T1000 (cell line): ENCODE measurements at places on chromosomes 11 and 22.

DNA sequence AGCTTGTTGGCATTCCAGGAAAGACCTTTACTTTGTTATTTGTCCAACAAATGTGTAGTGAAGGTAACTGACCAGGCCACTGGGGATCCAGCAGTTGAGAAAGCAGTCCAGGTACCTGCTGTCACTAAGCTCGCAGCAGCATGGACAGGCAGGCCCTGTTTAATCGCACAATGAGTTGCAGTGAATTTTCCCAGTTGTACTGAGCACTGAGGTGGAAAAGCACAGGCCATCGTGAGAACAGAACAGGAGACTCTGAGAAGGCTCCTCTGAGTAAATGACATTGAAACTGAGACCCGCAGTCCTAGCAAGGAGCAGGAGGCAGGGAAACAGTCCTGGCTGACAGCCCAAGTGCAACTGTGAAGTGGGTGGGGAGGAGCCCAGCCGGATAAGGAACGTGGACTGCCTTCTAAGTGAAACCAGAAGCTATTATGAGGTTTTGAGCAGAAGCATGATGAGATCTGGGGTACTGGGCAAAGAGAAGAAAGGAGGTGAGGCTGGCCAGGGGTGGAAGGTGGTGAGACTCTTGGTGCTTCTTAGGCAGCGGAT lies 39.8 kb upstream of the CDON start:
- no peak for DNase-seq

- no peak for DNase-seq
Observed at GRCh38 chr11:118438314-118438931, 2.1 kb downstream of the KMT2A start.

- DNase-seq: no peak
Observed at GRCh38 chr11:4482445-4482844, at the start of gene OR52K1. Gene OR52K1, plus strand, starts transcription at chr11:4482646. Its CDS starts 6,255 bp downstream, at chr11:4488901.

- no peak for DNase-seq
Observed at GRCh38 chr11:127639916-127640315, 639.3 kb upstream of the KIRREL3 start.

DNA sequence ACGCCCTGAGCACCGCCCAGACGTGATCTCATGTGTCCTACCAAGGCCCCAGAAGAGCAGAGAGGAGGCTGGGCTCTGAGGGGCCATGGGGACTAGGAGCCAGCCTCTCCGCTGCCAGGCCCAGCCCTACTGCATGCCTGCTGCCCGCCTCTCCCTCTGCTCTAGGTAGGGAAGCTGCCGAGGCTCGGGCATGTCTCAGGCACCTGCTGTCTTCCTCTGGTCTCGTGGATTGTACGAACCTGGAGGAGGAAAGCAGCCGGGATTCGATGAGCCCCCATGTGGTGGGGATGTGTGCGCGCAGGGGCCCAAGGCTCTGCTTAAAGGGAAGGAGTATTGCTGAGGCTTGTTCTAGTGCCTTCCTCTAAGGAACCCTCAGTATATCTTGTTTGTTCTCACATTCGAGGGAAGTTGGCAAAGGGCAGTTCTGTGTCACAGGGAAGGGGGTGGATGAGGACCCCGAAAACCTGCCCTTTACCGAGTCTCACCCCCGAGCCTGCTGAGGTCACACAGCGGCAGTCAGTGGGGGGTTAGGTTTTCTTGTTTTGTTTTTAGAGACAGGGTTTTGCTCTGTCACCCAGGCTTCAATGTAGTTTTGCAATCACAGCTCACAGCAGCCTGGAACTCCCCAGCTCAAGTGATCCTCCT lies 21.2 kb downstream of the DAGLA start:
- DNase-seq: no peak

- peak; percentile 66 for DNase-seq
Observed at GRCh38 chr11:88555018-88555828, 217.7 kb upstream of the CTSC start.

GRCh38 chr11:35147235-35147634 lies 8.3 kb downstream of the CD44 start:
- no peak for DNase-seq

- DNase-seq: no peak
Observed at GRCh38 chr11:5737670-5738392, 1.6 kb downstream of the OR56B1 start.

DNA sequence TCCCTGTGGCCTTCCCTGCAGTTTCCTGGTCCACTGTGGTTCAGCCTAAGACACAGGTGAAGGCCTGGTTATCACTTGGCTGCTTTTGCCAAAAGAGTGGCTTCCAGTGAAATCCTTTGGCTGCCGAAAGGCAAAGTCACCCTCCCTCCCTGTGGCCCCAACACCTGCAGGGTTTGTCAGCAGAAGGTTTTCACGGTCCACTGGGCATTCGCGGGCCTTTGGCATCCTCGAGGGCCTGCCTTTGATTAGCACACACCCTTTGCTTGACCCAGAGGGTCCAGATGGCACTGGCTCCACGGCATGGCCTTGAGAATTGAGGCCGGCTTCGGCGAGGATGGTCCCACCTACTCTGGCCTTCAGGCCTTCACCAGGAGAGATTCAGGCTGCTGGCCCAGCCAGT lies 35.3 kb downstream of the RTN4R start:
- DNase-seq: no peak

GRCh38 chr11:21988477-21988876 lies 204.4 kb upstream of the ANO5 start:
- DNase-seq: no peak

GRCh38 chr22:41608386-41608785 lies 12.5 kb downstream of the DESI1 start:
- no peak for DNase-seq

- DNase-seq: no peak
Observed at GRCh38 chr22:20003304-20003703, 13.3 kb downstream of the ARVCF start.

DNA sequence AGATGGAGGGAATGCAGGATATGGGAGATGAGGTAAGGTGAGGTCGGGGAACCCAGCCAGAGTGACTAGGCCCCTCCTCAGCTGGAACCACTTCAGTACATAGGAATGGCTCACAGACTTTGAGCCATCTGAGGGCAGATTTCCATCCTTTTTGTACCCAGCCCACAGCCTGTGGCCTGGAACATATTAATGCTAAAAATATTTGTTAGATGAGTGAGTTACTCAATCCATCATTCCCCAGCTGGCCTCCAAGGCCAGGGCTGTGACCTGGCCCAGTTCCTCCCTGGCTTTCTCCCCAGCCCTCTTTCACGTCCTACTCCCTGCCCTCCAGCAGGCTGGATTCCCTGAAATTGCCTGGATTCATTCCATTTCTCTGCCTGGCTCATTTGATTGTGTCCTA lies 57.2 kb upstream of the PRDM11 start:
- no peak for DNase-seq

DNA sequence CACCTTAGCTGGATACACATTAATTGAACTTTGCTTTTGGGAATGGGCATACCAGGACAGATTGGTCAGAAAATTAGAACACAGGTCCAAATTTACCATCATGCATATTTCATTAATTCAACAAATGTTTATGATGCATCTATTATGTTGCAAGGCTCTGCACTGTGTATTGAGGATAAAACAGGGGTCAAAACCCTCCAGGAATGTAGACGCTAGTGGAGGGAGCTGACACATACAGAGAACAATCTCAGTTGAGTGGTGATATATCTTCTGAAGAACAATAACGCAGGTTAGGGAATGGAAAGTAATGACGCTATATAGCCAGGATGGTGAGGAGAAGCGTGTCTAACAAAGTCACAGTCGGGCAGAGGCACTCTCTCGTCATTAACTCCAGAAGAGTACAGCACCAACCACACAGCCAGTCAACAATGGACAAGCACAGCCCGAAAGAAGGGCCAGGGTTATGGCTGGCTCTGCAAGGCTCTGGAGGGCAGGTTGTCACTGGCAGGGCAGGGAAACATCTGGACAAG lies 3.8 kb downstream of the FLI1 start:
- no peak for DNase-seq

DNA sequence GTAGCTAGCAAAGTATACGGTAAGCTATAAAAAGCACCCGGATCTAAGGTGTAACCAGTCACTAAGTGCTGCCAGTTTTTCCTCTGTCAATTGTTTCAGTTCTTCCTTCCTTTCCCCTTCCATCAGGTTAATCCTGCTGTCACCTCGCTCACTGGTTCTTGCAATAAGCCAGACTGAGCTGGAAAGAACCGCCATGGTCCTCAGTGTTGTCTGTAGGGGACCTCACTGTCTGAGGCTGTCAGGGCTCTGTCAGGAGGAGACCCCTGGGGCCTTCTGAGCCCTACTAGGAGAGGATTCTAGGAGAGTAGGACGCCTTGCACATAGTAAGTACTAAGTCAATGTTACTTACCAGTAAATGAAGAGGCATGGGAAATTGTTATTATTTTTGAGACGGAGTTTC lies 1.4 kb upstream of the TBC1D22A start:
- DNase-seq: no peak

DNA sequence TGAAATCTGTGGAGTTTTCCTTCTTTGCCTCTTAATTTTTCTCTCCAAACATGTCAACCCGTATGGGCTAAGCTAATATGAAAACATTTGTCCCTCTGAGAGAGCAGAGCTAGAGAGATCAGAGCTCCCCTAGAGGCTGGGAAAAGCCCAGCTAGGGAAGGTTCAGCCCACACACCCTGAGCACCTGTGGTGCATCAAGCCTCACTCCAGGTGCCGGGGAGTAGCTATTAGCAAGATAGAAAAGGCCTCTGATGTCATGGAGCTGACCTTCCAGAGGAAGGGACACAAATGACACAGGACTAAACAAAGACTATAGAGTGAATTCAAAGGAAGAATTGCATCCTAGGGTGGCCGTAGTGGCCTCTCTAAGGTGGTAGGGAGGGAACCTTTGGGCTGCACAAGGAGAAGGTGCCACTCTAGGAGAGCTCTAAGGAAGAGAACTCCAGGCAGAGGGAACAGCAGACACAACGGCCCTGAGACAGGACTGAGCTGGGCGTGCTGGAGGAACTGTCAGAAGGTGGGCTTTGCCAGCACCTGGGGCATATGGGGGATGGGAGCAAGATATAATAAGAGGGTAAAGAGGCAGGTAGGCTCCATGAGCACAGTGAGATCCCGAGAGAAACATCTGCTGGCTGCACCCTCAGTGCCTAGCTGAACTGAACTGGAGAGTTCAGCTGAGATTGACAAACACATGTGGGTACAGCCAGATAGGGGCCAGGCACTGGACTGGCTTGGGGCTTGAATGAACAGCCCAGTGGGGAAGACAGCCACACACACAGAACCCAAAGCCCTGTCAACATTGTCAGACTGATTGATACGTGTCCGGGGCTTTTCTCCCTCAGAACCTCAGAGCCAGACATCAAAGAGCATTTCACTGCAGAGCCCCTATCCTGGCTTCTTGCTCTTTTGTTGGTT lies 65.5 kb upstream of the DRD2 start:
- DNase-seq: no peak

- DNase-seq: no peak
Observed at GRCh38 chr11:85307366-85307765, 319.8 kb downstream of the DLG2 start.

- DNase-seq: no peak
Observed at GRCh38 chr11:122721964-122722266, 66.4 kb downstream of the UBASH3B start.

GRCh38 chr11:21374376-21374775 lies 705.0 kb downstream of the NELL1 start:
- DNase-seq: no peak

DNA sequence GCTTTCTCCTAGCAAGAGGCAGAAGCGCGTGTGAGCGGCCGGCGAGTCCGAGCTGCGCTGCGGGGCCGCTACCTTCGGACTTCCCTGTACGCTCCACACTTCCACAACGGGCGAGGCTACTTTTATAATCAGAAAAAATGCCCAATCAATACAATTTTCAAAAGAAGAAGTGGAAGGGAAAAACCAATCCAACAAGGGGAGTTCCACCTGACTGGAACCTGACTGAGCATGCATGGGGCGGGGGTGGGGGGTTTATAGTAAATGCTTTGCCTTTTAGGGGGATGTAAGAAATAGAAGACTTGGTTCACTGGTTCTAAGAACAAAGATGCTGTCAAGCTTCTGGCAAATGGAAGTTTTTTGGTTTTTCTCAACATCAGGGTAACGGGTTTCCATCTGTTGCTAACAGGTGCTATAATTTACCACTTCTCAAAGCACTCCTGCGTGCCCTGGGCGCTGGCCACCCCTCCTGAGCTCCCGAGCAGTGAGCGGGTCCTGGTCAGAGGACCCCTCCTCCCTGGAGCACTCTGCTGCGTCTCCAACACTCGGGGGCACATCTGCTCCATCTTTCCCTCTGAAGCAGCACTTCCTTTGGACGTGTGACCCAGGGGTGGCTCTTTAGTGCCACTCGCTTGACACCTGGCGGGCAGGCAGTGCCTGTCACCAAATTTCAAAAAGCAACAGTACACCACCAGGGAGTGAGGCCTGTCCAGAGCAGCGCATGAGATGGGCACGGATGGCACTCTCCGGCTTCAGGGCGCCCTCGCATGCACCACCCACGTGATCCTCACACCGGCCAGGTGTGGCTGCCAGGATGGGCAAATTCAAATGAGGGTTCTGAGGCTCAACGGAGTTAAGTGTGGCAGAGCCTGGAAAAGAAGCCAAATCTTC lies 21.6 kb upstream of the BID start:
- no peak for DNase-seq

DNA sequence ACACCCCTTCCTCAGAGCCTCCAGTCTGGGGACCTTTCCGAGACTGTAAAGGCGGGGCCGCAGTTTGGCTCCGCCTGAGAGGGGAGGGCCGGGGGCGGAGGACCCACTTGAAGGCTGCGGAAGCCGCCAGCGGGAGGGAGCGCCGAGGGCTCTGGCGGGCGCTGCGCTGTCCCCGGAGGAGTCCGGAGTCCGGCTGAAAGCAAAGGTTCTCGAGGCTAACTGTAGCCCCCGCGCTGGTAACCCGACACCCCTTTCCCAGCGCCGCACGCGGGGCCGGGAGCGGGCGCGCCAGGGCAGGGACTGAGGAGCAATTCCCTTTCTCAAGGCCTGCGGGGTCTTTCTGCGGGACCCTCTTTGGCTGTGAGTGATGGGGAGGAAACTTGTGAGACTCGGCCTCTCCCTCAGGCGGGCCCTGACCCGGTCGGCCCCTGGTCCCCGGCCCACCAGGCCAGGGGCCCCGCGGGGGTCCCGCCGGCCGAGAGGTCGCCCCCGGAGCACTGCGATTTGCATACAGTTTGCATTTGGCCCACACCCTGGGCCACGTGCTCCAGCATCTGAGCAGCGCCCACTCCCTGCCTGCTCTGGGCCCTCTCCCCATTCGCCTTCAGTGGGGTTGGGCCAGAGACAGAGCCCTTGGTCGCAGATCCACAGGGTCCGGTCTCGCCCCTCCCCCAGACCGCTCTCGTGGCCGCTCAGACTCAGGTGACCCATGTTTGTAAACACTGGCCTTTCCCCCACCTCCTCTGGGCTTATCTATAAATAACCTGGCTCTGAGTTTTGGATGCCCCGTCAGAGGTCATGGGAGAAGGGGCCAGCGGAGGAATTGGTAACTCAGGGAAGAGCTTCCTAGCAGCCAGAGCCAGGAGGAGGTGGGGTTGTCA lies 519 bp upstream of the ART5 start:
- no peak for DNase-seq

DNA sequence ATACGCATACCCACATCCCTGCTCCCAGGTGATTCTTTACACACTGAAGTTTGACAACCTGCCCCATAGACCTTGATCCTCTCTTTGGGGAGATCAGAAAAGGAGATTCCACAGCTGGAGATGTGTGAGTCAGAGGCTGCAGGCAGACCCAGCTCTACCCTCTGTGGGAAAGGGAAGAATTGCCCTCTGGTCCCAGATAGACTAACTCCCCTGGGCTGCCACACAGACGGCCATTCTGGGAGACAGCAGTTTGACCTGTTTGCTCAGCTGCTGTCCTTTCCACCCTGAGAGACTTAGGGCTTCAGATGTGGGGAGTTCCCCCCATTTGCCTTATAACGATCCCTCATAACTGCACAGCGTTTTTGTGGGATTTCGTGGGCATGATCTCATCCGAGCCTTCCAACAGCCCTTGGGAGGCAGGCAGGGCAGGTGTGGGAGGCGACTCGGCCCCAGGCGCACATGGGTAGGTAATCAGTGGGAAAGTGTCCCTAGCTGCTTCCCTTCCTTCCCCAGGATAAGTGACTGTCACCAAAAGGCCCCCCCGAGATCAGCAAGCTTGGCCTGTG lies 14.1 kb downstream of the FAM83F start:
- no peak for DNase-seq
